ENCODE measurements at places on chromosomes 6 and 20. TPM values are rescaled to one million over a fixed set of nuclear protein-coding genes. Genes with fewer than 3 reads are reported as not detected.

The ZNF512B gene
- 13.9 TPM for total RNA-seq

The BPIFB4 gene
- not detected for total RNA-seq

The LPA gene
- not detected for total RNA-seq

The MYCT1 gene
- total RNA-seq = not detected

The PCIF1 gene
- 34.3 TPM for total RNA-seq

The AGPAT4 gene
- total RNA-seq = 13.2 TPM

The ID4 gene
- total RNA-seq = not detected

The ECT2L gene
- 0.11 TPM for total RNA-seq

The EDN1 gene
- total RNA-seq = 0.13 TPM

The HSPA1A gene
- total RNA-seq = 189 TPM

The MTG2 gene
- total RNA-seq = 19.7 TPM

The C20orf202 gene
- not detected for total RNA-seq

The APOM gene
- 0.76 TPM for total RNA-seq

The RAB44 gene
- total RNA-seq = 0.32 TPM

The MOCS1 gene
- 0.65 TPM for total RNA-seq

The RPL7L1 gene
- total RNA-seq = 150 TPM

The PPP1R14C gene
- not detected for total RNA-seq

The PAK5 gene
- not detected for total RNA-seq

The ISM1 gene
- 0.34 TPM for total RNA-seq

The POM121L2 gene
- total RNA-seq = not detected

The SLC26A8 gene
- not detected for total RNA-seq

The GMNN gene
- 80.4 TPM for total RNA-seq

The ZBP1 gene
- 1.7 TPM for total RNA-seq

The MEP1A gene
- not detected for total RNA-seq

The PTGIS gene
- total RNA-seq = 0.56 TPM

The DOK5 gene
- 0.32 TPM for total RNA-seq

The SRC gene
- total RNA-seq = 6.4 TPM

All from activated T-helper 17 cell treated with anti-CD3 and anti-CD28 coated beads, Interleukin-2, amount 50 U/mL, for 72 hours (primary cell).